ENCODE measurements at places on chromosomes 7 and 10. TPM values are rescaled to one million over a fixed set of nuclear protein-coding genes. Genes with fewer than 3 reads are reported as not detected.

Gene AKR1E2
- 10.1 TPM for total RNA-seq

GRCh38 chr10:45154502-45154901 lies 153.8 kb downstream of the ZNF22 start:
- DNase-seq, result no peak

DNA sequence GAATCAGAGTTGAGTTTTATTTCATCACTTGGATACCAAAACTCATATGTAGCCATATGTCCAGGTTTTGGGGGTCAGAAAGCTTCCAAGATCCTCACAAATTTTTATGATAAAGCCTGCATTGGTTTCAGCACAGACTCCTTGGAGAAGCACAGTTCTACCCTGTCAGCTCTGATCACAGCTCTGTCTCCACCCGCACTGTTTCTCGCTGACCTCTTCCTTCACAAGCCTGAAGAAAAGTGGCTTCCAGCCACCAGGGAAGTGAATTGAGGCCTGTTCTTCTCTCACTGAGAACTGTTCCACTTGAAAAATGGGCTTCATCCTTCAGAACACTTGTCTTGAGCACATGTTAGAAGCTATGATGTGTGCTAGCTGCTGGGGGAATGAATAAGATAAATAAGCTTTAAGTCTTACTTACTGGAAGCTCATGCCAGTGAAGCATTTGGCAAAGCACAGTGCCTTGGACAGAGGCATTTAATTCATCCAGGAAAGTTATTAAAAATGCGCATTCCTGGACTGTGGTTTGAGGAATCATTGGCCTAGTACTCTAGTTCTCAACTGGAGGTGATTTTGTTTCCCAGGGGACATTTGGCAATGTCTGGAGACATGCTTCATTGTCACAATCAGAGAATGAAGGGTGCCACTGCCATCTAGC lies 133.6 kb downstream of the BMPER start:
- no peak for DNase-seq

GRCh38 chr10:109769966-109770365 lies 153.3 kb downstream of the XPNPEP1 start:
- no peak for DNase-seq

Gene GIMAP8
- 6.1 TPM for total RNA-seq

DNA sequence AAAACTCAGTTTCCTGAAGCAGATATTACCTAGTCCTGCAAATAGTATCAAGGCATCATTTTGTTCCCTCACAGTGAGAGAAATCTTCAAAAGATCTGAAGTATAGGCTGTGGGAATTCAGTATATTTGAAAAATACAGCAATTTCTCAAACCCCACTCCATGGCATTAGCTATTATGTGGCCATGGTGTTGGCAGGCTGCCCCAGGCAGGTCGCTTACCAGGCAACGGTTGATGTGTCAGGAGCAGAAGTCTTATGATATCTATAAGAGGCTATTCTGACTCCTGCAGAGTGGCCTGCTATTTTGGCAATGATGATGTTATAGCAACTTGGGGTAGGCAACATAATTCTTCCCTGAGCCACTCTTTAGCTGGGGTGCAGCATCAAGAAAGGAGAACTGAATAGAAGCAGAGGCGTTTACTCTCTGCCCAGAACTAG lies 187.9 kb downstream of the PLXDC2 start:
- no peak for DNase-seq

GRCh38 chr7:141691961-141692360 lies 10.0 kb downstream of the DENND11 start:
- DNase-seq, result no peak

- DNase-seq, result no peak
Measured at GRCh38 chr7:138386821-138387220, 73.2 kb upstream of the TRIM24 start.

DNA sequence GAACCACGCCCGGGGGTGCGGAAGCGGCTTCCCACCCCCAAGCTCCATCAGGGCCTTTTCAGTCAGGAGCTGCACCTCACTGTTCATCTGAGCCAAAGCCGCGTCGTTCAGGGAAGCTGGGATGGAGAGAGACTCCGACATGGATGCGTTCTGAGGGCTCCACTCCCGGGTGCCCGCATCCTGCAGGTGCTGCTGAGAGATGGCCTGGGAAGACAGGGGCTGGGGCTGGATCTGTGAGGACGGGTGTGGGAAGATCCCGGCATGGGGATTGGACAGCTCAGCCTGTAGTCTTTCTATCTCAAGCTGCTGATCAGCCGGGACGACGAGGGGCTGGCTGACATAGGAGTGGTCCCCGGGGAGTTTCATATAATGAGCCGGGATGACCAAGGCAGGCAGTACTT lies 45.0 kb upstream of the NMT2 start:
- DNase-seq, result no peak

All from activated T-helper 2 cell treated with anti-CD3 and anti-CD28 coated beads, Interferon-gamma antibody, Interleukin-2, Interleukin-4, amounts not matched to agents 10 μg/mL and 5 μg/mL and 100 μg/mL, durations not matched to agents 14 hours and 24 hours and 36 hours (primary cell).